ENCODE measurements at places on chromosomes 3 and 15.
A peak's percentile ranks its signal among the peaks of the same experiment; 100 is the strongest.

DNA sequence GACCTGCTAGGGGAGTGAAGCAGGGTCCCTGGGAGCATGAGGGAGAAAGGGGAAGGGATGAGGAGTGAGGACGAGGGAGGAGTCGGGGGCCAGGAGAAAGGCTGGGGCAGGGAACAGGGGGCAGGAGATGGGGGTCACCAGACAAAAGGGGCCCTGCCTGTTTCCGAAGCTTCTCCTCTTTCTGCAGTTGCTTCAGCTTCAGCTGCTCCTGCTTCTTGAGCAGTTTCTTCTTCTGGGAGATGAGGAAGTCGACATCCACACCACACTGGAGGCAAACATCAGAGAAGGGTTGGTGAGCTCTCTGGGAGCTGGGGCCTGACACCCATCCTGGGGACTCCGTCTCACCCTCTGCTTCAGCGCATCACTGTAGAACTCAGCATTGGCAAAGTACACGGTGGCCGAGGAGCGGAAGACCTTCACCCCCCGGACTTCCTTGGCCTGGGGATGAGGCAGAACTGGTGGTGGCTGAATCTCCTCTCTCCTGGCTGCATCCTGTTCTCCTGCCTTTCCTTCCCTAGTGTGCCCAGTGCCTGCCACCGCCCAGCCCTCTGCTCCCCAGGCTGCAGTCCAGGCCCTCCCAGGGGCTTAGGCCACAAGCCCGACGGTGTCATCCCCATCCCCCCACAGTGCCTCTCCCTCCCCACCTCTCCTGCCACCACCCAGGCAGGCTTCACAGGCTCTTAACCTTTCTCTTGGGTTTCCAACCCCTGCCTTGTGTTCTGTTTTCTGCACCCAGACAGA, 6.8 kb downstream of the SLC26A6 start:
- no peak for DNase-seq

DNA sequence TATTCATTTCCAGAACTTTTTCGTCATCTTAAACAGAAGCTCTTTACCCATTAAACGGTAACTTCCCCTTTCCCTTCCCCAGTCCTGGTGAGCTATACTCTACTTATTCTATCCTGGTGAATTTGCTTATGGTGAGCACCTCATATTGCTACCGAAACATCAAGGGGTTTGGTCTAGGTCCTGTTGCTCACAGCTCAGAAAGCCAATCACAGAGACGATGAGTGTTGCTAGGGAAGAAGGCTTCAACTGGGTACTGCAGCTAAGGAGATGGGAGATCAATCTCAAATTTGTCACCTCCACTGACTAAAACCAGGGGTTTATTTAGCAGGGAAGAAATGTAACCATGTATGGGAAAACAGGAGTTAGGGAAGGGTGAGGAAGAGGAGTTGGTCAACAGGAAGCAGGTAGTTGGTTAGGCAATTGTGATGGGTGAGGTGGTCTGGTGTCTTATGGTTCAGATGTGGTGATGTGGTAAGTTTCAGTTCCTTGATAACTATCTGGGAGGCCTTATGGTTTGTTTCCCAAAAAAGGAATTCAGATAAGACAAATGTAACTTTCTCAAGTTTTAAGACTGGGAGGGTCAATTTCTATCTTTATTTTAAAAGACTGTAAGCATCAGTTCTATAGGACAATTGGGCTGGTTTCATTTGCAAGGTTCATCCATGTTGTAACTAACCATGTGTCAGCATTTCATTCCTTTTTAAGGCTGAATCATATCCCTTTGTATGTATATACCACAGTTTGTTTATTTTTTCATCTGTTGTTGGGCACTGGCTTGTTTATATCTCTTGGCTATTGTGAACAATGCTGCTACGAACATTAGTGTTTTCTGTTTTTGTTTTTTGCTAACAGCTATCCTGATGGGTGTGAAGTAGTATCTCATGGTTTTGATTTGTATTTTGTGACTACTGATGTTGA, 24.3 kb downstream of the ARHGAP11B start:
- DNase-seq = no peak

DNA sequence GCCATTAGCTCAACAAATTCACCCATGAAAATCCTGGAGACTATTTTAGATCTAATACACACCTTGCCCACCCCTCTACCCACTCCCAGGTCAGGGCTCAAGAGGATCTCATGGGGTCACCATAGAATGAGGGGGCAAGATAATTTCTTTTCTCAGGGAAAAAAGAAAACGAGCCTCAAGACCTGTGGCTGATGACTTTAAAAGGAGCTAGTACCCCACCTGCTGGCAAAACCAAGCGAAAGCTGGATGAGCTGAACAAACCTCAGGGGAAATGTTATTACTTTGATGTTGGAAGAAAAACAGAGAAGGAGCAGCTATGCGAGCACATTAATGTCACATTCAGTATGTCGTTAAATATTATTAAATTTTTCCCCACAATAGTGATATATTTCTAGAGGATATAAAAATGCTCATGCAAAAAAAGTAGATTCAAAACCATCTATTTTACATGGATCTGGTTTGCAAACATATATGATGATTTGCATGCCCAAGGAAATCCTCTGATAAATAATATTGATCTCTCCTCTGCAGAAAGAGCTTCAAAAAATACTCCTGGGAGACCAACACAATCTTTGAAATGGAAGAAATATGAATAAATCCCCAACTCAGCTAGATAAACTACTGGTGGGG, 37.7 kb downstream of the PLD1 start:
- DNase-seq = peak; percentile 74

DNA sequence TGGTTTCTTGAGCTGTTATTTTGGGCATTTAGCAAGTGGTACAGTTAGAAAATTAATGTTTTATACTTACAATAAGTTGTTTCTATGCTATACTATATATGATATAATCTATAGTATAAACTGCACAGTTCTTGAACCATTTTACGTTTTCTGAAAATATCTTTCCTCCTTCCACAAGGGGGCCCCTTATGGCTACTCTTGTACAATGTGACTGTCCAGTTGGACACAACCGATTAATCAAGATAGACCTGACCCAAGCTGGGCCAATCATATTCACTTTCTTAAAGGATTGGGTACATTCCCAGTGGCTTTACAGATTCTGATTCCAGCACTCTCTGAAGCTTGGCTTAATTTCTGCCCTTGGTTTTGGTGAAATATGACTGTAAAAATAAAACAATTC, 953.4 kb downstream of the AGBL1 start:
- no peak for DNase-seq

- no peak for DNase-seq
Observed at GRCh38 chr3:13474776-13475303, 5.3 kb upstream of the HDAC11 start.

GRCh38 chr3:54670201-54671000, 257.5 kb downstream of the LRTM1 start:
- DNase-seq = no peak

DNA sequence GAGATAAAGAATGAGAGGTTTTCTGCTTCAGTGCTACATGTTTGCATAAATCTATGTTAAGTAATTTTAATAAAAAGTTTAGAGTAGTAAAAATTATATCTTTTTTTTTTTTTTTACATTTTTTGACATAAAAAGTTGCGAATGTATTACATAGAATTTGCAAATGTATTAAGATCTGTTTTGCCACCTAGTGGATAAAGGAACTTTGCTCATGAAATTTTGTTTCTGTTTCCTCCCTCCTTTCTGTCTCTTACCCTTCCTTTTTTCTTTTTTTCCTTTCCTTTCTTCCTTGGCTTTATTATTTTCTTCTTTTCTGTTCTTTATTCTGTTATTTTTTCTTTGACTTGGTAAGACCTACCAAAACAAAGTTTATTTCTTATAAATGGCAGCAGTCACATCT, 58.5 kb upstream of the UTS2B start:
- DNase-seq = no peak

DNA sequence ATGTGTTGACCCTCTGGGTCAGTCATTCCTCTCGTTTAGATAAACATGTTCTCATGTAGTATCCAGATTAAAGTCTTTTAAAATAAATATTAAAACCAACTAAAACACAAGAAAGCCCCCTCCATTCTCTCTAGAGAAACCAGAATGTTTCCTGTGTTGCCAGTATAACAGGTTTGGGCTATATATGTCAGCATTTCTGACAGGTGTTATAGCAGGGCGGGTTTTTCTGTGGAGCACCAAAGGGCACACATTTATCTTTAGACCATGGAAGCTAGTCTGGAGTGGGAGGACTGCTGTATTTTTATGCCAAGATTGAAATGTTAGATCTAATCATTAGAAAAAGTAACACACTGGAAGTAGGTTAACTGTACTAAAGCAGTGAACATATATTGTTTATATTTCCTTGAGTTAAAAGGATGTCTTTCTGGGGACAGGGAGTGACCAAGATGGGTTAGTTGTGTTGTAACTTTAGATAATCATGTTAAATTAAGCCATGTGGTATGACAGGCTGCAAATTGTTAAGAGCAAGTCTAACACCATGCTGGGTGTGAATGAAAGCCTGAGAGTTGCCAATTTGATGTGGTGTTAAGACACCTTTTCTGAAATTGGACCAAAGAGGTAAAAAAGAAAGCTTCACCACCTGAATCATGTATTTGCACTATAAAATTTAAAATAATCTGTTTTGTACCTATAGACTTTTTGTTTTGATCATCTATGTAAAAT, 15.6 kb downstream of the KCTD6 start:
- DNase-seq = no peak

DNA sequence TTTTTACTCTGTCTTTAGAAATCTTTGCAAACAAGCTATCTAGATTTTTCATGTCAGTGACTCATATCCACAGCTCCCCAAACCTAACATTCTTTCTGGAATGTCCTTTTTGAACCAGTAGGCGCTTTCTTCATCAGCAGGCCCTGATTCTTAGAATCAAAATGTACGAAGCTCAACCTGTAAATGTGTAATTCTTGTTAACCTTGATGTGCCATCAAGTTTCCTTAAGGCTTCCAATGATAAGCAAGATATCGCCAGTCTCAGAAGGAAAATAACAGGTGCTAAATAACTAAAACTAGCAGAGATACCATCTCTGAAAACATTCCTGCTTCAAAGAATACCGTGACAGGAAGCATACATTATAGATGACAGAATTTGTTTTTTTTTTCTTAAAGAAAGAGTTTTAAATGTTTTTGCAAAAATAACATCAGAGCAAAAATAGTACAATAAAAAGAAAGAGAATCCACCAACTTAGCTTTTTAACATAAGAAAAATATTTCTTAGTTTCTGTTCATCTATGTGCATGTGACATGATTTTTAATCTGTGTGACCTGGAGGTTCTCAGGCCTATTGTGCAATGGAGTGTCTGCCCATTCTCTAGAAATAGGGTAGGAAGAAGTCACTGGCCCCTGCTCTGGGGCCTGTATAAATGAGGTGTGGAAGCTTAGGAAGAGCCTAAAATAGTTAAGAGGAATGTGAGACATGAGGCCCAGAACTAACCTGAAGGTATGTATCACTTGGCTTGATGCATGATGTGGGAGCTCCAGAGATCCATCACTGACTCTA, 14.7 kb upstream of the SECISBP2L start:
- DNase-seq = no peak

- DNase-seq = no peak
Observed at GRCh38 chr3:142947799-142948575, 15.5 kb downstream of the PAQR9 start.

DNA sequence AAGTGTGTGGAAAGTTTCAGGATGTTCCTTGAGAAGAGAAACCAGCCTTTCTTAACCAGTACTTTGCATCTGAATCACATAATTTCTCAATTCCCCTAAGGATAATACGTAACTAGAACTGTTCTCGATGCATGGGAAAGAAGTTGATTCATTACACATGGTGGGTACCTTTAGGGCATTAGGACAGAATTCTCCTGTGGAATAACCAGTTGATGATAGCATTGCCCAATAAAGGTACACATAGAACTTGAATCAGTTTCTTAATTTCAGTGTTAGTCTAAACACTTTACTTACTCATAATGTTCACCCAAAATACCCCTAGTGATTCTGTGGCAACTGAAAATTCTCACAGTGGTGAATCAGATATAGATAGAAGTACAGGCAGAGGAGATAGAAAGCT, 1030.9 kb downstream of the ROBO1 start:
- no peak for DNase-seq
